ENCODE measurements at places on chromosomes 1 and 21. TPM values are rescaled to one million over a fixed set of nuclear protein-coding genes. Genes with fewer than 3 reads are reported as not detected.
A peak's percentile ranks its signal among the peaks of the same experiment; 100 is the strongest.

DNA sequence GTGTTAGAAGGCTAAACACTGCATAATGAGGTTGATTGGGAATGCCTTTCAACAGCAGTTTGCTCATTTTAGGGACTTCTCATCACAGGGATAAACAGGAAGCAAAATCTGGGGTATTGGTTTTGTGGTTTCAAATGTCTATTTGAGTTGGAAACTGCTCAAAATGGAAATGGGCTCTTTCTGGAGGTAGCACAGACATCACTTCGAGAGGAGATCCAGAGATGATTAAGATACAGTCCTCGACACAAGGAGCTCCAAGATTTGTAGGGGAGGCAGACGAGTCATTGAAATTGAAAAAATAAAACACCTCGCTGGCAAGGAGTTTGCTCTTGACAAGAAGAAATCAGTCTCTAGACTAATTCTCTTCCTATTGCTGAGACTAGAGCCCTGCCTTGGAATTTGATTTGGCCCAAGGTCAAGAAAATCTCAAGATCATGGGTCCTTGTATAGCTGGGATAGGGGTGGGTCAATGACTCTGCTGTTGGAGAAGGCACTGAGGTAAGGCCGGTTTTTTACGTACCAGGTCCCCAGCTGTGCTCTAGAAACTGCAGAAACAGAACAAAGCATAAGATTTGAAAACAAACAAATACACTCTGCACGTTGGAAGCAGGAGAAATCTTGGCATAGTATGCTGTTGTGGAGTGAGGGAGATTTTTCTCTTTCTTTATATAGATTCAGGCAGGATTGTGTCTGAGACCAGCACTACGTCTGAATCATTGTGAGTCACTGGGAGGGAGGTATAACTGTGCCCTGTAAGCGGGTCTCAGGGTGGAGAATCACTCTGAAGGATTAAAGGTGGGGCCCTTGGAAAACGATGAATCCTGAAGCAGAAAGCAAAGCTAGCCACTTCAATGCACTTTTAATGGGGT, 17.7 kb upstream of the KLHDC8A start:
- peaks cover 30% of the 10 kb centered on the region for H3K27me3 ChIP-seq
- H3K4me3 ChIP-seq = no peak overlapping the region
- no peaks in the 10 kb centered on the region for H3K36me3 ChIP-seq
- no peak for DNase-seq

GRCh38 chr1:55313903-55314302, 98.7 kb upstream of the USP24 start:
- H3K4me1 ChIP-seq = peaks cover 5% of the 10 kb centered on the region
- no peaks in the 10 kb centered on the region for H3K27me3 ChIP-seq
- no peak overlapping the region for H3K4me3 ChIP-seq

- DNase-seq = no peak
- no peak overlapping the region for H3K4me3 ChIP-seq
- H3K4me1 ChIP-seq = no peaks in the 10 kb centered on the region
- H3K27ac ChIP-seq = no peak overlapping the region
- H3K27me3 ChIP-seq = peaks cover 38% of the 10 kb centered on the region
Measured at GRCh38 chr1:209411491-209411929, 172.0 kb upstream of the CAMK1G start.

- H3K27me3 ChIP-seq = no peaks in the 10 kb centered on the region
- peak overlapping the region; percentile 98 for H3K27ac ChIP-seq
- no peak for DNase-seq
- H3K36me3 ChIP-seq = peaks cover 50% of the 10 kb centered on the region
- peaks cover 67% of the 10 kb centered on the region for H3K4me1 ChIP-seq
- H3K4me3 ChIP-seq = peak overlapping the region; percentile 95
Measured at GRCh38 chr1:89844860-89845259, 24.0 kb downstream of the LRRC8D start.

DNA sequence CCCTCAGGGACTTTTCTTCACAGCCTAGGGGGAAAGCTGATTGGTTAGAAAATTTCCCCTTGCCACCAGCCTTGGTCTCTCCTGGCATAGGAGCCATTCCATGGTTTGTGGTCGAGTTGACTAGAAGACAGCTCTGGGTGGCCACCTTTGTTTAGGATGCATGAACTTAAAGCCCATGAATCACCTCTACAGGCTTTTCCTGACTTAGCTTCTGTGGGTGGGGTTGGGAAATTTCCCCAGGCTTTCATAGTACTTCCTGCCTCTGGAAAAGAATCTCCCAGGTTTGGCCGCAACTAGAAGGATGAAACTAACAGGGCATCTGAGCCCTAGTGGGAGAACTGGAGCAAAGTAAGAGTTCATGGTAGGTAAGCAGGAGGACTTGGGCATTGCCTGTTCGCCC, 72.6 kb downstream of the SNRPE start:
- H3K4me1 ChIP-seq = peaks cover 2% of the 10 kb centered on the region
- H3K4me3 ChIP-seq = no peak overlapping the region
- H3K27me3 ChIP-seq = peaks cover 26% of the 10 kb centered on the region

DNA sequence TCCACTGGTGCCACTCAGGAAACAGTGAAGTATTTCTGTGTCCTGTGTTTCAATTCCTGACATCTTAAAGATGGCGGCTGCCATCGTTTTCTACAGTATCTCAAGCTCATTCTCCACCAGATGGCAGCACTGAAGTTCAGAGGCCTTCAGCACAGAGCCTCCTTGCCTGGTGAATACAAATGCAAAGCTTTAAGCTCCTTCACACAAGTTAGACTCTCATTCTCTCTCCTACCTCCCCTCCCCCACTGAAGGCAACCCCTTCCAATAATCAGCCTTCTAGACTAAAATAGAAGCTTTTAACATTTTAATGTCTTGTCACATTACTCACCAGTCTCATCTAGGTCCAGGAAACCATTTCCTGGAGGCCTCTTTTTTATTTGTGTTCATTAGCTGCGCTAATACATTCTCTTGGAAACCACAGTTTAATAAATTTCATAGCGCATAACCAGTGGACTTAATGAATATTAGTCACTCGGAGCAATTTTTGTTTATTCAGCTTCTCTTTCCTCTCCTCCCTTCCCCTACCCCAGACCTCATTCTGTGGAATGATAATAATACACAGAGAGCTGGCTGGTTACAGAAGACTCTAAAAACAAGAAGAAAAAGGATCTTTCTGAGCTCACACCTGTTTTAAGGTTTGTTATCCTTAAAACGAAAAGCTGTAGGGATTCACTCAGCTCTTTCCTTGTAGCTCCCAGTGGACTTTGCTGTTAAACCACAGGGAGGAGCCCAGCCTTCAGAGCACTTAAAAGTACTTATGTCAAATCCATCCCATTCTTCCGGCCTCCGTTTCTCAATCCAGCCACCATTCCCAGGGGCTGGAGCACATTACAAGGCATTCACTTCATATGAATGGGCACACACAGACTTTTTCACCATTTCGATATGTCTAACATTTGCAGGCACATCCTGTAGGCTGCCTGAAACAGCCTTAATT, 384.9 kb downstream of the HLX start:
- H3K27me3 ChIP-seq = peaks cover 24% of the 10 kb centered on the region
- H3K27ac ChIP-seq = no peak overlapping the region
- DNase-seq = peak; percentile 27
- H3K4me3 ChIP-seq = no peak overlapping the region
- H3K4me1 ChIP-seq = peaks cover 3% of the 10 kb centered on the region
- H3K36me3 ChIP-seq = no peaks in the 10 kb centered on the region

- H3K4me1 ChIP-seq = peaks cover 7% of the 10 kb centered on the region
- DNase-seq = no peak
- H3K36me3 ChIP-seq = peaks cover 3% of the 10 kb centered on the region
- H3K27me3 ChIP-seq = no peaks in the 10 kb centered on the region
- no peak overlapping the region for H3K27ac ChIP-seq
Measured at GRCh38 chr1:40971966-40972365, 7.5 kb upstream of the CTPS1 start.

- H3K27me3 ChIP-seq = no peaks in the 10 kb centered on the region
- H3K27ac ChIP-seq = no peak overlapping the region
- DNase-seq = no peak
- no peak overlapping the region for H3K4me3 ChIP-seq
Measured at GRCh38 chr1:27269276-27269675, 34.8 kb downstream of the WDTC1 start.

DNA sequence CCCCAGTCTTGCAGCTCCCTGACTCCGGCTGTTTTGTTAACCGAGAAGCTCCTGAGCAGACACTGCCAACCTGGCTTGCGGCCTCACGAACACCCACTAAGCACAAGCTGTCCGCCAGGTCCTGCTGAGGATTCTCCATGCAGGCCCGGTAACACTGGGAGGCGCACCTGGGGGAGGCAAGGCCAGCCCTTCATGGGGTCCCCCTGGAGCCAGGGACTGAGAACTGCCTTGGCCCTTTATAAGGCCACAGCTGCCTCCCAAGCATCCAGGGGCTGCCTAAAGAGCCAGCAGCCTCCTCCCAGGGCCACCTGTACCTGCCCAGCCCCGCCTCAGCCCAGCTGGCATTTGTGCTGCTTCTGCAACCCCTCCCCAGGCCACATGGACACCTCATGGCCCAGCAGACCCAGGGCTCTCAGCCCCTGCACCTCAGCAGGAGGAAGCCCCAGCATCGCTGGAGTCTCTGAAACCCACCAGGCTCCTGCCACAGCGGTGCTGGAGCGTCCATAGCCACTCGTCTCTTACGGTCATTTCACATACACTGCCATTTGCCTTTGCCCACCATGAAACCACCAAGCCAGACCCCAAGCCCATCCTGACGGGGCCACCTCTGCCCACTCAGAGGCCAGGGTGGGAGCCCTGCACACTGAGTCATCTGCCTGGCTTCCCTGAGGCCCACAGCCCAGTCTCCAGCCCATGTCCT, 82.5 kb downstream of the NPHP4 start:
- no peak overlapping the region for H3K27ac ChIP-seq
- H3K4me3 ChIP-seq = no peak overlapping the region
- H3K4me1 ChIP-seq = no peaks in the 10 kb centered on the region
- no peaks in the 10 kb centered on the region for H3K27me3 ChIP-seq

DNA sequence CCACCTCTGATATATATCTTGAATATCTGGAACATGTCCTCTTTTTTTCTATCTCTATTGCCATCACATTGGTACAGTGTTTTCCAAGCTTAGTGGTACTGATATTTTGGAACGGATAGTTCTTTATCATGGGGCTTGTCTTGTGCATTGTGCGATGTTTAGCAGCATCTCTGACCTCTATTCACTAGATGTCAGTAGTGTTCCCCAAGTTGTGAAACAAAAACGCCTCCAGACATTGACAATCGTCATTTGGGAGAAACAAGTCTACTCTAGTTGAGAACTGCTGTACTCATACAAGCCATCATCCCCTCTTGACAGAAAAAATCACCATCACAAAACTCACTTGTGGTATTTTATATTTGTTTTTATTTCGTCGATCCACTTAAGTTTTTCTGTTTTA, 79.7 kb upstream of the CHODL start:
- no peak for DNase-seq
- H3K27me3 ChIP-seq = peaks cover 3% of the 10 kb centered on the region
- no peak overlapping the region for H3K27ac ChIP-seq
- no peak overlapping the region for H3K4me3 ChIP-seq
- no peaks in the 10 kb centered on the region for H3K4me1 ChIP-seq
- no peaks in the 10 kb centered on the region for H3K36me3 ChIP-seq

DNA sequence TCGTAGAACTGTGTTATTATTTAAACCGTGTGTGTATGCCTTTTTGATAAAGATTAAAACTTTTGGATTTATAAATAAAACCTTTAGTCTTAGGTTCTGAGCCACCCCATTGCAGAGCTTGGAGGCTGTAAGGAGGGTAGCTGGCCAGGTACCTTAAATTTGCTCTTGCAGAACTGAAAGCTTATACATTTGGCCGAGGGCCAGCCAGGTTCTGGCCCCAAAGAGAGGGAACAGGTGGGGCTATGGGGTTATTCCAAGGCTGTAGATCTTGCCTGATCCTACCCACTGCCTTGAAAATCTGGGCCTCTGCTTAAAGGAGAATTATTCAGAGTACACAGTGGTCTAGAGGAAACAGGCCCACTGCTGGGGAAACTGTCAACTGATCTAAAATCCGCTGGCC, 59.6 kb downstream of the CAMK2N1 start:
- peaks cover 53% of the 10 kb centered on the region for H3K27me3 ChIP-seq
- H3K4me1 ChIP-seq = peaks cover 10% of the 10 kb centered on the region
- no peak for DNase-seq

GRCh38 chr21:33586927-33587326, 1.6 kb downstream of the DONSON start:
- H3K27ac ChIP-seq = no peak overlapping the region
- no peak for DNase-seq
- peak overlapping the region; percentile 60 for H3K4me3 ChIP-seq
- peaks cover 16% of the 10 kb centered on the region for H3K4me1 ChIP-seq
- no peaks in the 10 kb centered on the region for H3K27me3 ChIP-seq

GRCh38 chr1:54510715-54511270, 37.2 kb upstream of the ACOT11 start:
- no peaks in the 10 kb centered on the region for H3K4me1 ChIP-seq
- no peak overlapping the region for H3K27ac ChIP-seq
- DNase-seq = no peak
- H3K27me3 ChIP-seq = no peaks in the 10 kb centered on the region
- H3K36me3 ChIP-seq = no peaks in the 10 kb centered on the region
- no peak overlapping the region for H3K4me3 ChIP-seq

DNA sequence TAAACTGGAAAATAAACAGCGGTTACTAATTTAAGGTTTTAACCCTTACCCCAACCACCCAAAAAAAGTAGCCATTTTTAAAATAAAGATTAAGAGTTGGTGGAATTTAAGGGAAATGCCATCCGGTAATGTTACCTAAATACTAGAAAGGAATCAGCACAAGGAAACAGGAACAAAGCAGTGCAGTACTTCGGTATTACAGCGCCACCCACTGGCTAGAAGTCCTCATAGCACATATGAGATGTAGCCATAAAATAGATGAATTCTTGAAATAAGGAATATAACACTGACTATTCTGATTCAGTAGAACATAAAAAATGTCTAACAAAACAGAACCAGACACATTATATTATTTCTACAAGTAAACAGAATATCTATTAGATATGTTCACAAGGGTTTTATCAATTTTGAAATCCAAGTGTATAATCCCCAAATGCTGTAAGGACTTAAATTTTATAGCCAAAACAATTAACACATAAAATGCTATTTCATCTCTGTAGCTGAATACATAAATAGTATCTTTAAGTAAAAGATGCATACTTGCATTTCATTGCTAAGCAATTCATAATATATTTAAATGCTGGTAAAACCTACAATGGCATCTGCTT, 58.8 kb downstream of the FRRS1 start:
- H3K27me3 ChIP-seq = no peaks in the 10 kb centered on the region
- peaks cover 1% of the 10 kb centered on the region for H3K4me1 ChIP-seq
- H3K4me3 ChIP-seq = no peak overlapping the region
- H3K36me3 ChIP-seq = no peaks in the 10 kb centered on the region
- DNase-seq = peak; percentile 33
- H3K27ac ChIP-seq = no peak overlapping the region

DNA sequence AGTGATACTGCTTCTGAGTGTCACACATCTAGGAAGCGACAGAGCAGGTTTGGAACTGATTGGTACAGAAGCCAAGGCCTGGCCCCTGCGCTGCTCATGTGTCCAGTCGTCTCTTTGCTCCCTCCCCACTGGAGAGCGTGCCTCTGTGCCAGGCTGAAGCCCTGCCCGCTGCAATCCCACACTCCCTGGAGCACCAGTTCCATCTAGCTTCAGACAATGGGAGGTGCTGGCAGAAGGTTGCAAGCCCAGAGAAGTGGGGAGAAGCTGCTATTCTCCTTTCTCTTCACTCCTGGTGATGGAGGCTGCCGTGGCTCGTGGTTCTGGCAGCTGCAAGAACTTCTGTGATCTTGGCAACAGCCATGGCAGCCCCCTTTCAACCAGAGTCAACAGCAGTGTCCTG, 250.9 kb downstream of the MATN1 start:
- no peaks in the 10 kb centered on the region for H3K4me1 ChIP-seq
- no peaks in the 10 kb centered on the region for H3K27me3 ChIP-seq
- H3K27ac ChIP-seq = no peak overlapping the region
- H3K4me3 ChIP-seq = no peak overlapping the region
- no peak for DNase-seq

The CCDC27 gene
- total RNA-seq = not detected

The NPHP4 gene
- 11.4 TPM for total RNA-seq

The S100A12 gene
- not detected for total RNA-seq

The MAP10 gene
- total RNA-seq = 2.2 TPM

The AADACL3 gene
- not detected for total RNA-seq

The SLC30A10 gene
- total RNA-seq = not detected

The FLG2 gene
- not detected for total RNA-seq

The LDLRAD1 gene
- not detected for total RNA-seq
